ENCODE measurements at places on chromosomes 4 and X.

- DNase-seq, result no peak
Measured at GRCh38 chrX:95509474-95509873, 1175.2 kb upstream of the DIAPH2 start.

DNA sequence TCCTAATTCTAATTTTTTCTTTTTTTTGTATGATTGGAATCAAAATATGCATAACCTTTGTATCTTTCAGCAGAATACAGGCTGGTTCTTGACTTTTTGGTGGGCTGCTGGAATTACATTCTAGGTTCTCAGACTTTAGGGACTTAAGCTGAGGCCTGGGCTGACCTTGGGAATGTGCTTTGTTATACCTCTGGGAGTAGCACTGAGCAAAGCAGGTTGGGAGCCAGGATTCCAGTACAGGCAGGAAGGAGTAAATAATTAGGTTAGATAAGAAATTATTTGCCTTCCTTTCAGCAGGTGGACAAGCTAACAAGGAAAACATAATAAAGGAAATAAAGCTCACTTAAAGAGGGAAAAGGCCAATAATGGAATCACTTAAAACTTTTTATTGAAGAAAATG is 49.9 kb upstream of the SLC4A4 start:
- DNase-seq, result no peak

DNA sequence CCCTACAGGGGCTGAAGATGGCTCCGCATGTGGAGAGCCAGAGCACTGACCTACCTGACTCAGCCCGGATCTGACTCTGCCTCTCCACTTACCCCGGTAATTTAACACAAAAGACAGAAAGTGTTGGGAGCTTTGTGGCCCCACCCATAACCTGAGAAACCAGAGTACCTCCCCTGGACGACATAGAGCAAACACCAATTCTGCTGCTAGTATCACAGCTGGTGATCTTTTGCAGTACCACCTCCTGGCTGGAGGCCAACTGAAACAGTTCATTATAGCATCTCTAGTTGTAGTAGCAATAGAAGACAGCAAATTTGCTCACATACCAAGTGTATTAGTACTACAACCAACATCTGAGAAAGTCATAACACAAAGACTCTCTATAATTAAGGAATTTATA is 443.9 kb downstream of the KLHL4 start:
- DNase-seq, result no peak

DNA sequence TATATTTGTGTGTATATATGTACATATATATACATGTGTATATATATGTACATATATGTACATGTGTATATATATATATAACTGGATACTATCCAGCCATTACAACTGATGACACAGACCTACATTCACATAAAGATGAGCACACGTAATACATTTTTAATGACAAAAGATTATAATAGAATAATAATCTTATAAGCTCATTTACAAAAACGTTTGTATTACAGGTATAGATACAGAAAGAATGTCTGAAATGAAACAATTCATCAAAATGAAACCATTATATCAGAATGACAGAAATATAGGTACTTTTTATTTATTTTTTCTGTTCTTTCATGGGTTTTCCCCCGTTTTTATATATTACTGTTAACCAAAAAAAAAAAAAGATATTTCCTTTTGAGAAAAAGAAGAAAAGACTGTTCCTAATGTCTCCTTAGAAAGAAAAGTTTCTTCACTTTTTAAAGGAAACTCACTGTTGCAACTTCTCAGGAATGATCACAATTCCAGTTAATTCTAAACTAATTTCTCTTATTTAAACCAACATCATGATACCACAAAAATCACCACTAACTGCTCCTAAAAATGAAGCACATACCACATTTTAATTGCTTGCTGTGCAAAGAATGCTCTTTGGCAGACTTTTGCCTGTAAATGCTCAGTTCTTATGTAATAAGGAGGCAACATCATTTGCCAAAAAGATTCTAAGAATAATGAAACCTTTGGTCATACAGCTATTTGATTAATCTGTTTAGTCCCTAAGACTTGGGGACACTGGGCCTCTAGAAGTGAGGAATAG is 18.9 kb downstream of the LEF1 start:
- DNase-seq, result no peak

DNA sequence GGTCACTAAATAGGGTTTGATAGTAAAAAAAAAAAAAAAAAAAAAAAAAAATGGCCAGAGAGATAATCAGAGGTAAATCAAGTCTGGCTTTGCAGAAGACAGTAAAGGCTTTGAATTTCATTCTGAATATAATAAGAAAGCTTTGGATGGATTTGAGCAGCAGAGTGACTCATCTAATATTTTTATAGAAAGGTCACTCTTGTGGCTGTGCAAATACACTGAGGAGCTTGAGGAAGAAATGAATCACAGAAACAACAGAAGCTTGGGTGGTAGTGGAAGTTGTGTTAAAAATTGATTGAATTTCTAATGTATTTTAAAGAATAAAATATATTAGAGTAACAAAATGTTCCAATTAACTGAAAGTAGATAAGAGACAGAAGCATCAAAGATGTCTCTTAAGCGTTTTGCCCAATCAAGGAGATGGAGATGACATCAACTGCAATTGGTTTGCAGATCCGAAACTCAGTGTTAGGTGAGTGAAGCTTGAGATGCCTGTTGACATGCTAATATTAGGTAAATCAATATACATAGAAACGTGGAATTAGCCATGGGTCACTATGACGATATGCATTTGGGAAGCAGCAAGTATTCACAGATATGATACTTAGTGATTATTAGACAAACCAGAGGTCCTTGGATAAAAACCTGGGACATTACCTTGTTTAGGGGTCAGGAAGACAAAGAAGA is 280.5 kb downstream of the GPM6A start:
- DNase-seq, result no peak

- peak; percentile 15 for DNase-seq
Measured at GRCh38 chr4:73704314-73705055, 35.9 kb upstream of the CXCL8 start.

All from caudate nucleus (tissue), 63 donors.